Fibroblast of skin of back (primary cell): ENCODE measurements at places on chromosomes 1 and 21.
A peak's percentile ranks its signal among the peaks of the same experiment; 100 is the strongest.

- no peak for DNase-seq
These were observed 244.2 kb upstream of the HOOK1 start for GRCh38 chr1:59570524-59570923.

DNA sequence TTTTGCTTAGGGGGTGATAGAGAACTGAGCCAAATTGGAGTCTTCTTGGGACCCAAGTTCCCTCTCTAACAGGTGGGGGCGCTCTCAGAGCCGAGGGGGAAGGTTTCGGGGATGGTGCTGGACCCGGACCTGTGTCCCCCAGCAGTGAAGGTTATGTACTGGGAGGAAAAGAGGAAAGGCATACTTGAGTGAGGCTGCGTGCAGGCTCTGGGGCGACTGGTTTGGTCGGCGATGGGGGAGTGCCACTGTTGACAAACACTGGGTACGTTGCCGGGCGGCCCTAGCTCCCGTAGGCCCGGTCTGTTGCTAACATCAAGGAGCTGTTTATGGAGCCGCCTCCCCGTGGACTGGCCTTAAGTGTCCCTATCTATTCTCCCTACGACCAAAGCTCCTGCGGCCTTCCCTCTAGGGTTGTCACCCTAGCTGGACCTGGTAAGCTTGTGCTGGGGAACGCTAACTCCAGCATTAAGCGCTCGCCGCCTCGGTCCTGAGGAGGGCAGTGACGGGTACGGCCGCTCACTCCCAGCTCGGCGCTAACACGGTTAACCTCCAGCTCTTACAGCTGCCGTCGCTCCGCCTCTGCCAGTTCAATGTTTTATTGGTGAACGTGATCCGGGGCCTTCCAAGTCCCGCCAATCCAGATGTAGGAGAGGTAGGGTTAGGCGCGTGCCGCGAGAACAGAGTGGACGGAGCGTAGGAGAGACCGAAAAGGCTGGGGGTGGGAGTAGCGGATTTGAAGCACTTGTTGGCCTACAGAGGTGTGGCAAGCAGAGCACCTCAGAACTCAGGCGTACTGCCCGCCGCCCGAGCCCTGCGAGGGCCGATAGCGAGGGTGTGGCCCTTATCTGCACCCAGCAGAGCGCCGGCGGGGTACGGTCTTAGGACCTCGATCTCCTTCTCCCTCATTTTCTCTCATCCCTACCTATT is at the start of gene PPOX:
PPOX (plus strand) TSS at position 685 of the 927 bp plus-strand sequence. CDS start 422 bp downstream, outside the sequence.
- DNase-seq: peak; percentile 98

- no peak for DNase-seq
These were observed 40.6 kb downstream of the NVL start for GRCh38 chr1:224289396-224289795.

GRCh38 chr1:37765916-37766664 is 1.2 kb upstream of the EPHA10 start:
- no peak for DNase-seq

DNA sequence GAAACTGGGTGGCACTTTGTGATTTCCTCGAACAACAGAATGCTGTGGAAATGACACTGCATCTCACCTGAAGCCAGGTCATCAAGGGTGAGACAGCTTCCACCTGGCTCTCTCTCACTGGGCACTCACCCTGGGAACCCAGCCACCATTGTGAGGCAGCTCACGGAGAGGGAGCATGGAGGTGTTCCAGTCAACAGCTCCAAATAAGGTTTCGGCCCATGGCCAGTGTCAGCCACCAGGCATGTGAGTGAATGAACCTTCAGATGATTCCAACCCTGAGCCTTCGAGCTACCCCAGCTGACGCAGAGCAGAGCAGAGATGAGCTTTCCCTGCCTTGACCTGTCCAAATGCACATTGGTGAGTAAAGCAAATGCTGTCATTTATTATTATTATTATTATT is 58.1 kb downstream of the SYDE2 start:
- no peak for DNase-seq

GRCh38 chr1:181192316-181192715 is 103.8 kb downstream of the IER5 start:
- DNase-seq: no peak

DNA sequence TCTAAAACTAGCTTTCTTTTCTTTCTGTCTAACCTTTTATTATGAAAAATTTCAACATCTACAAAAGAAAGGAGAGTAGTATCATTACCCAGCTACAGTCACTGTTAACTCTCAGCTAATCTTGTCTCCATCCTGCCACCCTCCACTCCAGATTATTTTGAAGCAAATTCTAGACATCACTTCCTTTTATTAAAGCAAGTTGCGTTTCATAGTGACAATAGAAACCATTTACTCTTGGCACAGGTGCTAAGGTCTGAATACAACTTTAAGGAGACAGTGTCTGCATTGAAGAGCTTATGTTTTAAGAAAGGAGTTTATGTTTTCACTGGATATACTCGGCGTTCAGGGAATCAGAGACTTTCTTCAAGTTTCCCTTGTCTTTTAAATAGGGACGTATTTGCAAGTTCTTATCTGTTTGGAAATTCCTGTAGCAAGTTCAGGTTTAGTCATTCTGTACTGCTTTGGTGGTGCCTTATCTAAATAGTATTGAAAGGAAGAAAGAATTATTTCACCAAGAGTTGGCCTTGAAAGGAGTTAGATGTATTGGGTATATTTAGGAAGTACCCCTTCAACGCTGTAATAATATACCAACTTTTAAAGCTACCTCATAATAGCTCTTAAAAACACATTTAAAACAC is 42.7 kb downstream of the ITSN1 start:
- DNase-seq: no peak

GRCh38 chr1:33563699-33564098 is 91.3 kb downstream of the ZSCAN20 start:
- DNase-seq: no peak

DNA sequence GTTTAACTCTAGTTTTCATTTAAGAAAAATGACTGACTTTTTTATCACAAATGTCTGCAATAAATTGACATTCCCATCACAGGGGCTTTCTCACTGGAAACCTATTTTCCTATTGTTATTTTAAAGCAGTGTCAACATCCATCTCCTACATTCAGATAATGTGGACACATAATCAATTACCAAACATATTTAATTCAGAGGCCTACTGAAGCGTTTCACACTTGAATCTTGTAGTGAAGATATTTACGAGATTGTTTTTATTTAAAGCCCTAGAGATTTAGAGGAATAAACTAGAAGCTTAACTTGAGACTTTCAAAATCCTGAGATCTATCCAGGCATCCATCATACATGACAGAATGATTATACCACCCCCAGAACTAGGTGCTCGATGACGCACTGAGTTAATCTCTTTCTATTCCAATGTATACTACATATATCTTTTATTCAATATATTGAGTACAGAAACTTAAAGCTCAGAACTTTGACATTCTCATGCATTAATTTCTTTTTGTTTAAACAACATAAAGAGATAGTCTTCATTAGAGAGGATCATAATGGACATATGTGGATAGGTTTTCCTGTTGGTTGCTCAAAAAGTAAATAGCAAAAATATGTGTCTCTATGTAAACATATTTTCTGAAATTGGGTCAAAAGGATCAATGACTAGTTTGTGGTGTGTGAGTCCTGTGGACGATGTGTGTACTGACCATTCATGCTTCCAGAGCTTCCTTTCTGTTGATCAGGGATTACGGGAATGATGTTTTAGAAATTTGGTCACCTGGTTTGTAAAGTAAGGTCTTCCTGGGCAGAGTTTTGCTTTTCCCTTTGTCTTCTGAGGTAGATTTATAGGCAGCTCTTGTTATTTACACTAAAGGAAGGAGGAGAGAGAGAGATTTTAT is 171.5 kb upstream of the HMCN1 start:
- DNase-seq: no peak

GRCh38 chr1:40058453-40059337 is 18.2 kb downstream of the CAP1 start:
- no peak for DNase-seq

GRCh38 chr1:56418151-56418631 is 161.2 kb downstream of the PLPP3 start:
- no peak for DNase-seq

- peak; percentile 61 for DNase-seq
These were observed 488 bp downstream of the SLC35D1 start for GRCh38 chr1:67053535-67053784.

- DNase-seq: no peak
These were observed 381.1 kb upstream of the NCAM2 start for GRCh38 chr21:20617130-20617529.

DNA sequence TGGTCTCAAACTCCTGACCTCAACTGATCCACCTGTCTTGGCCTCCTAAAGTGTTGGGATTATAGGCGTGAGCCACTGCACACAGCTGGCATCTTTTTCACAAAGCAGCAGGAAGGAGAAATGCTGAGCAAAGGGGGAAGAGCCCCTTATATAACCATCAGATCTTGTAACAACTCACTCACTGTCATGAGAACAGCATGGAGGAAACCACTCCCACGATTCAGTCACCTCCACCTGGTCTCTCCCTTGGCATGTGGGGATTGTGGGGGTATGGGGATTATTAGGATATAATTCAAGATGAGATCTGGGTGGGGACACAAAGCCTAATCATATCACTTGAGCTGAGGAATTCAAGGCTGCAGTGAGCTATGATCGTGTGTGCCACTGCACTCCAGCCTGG is 3.0 kb upstream of the MFSD2A start:
- DNase-seq: no peak

DNA sequence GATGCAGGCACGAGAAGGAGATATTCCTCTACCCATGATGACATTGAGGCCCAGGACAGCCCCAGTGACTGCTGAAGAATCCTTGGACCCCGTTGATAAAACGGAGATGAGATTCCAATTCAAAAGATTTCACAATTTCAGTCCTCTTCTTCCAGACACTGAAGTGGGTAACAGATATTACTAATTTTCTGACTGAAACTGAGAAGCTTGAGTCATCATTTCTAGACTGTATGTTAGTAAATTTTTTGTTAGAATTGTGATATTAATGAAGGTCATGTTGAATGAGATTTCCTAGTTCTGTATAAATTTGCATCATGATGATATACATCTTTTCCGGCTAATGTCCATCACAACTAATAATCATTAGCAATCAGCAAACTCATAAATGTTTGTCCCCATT is 185.8 kb downstream of the CHRM3 start:
- no peak for DNase-seq

DNA sequence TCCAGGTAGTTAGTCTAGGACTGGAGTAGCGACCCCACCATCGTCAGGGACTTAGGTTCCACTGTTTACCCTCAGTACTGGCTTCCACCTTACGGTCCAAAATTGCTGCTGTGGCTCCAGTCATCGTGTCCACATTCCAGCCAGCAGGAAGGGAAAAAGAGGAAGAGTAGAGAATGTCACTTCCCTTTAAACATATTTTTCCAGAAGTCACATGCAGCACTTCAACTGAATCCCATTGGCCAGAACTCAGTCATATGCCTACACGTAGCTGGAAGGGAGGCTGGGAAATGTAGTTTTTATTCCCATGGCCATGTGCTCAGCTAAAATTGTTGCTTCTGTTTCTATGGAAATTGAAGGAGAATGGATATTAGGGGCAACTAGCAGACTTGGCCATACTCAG is 84.1 kb upstream of the SELENON start:
- DNase-seq: no peak

GRCh38 chr1:222928212-222928611 is 113.4 kb downstream of the DISP1 start:
- DNase-seq: peak; percentile 46

- DNase-seq: no peak
These were observed 44.2 kb upstream of the MARK1 start for GRCh38 chr1:220483700-220484099.

GRCh38 chr1:1990222-1990621 is 13.4 kb downstream of the CFAP74 start:
- DNase-seq: no peak

- DNase-seq: no peak
These were observed 344.2 kb downstream of the RGS7 start for GRCh38 chr1:241012708-241013340.

DNA sequence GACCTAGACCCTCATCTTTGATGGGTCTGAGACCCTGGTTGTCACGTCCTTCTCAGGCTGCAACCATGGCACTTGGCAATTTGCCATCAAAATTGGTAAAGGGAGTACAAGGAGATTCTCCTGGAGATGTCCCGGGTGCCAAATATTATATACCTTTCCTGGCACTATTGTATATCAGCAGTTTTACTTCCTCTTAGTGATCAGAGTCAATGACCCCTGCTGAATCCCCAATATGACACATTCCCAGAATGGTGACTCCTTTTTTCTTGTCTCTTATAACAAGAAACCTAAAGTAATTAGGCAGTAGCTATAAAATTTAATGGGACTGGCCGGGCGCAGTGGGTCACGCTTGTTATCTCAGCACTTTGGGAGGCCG is 39.6 kb upstream of the CDC42BPA start:
- no peak for DNase-seq

- no peak for DNase-seq
These were observed 87.1 kb upstream of the ACTRT2 start for GRCh38 chr1:2934156-2934540.

GRCh38 chr1:88655685-88656299 is 28.3 kb upstream of the PKN2 start:
- peak; percentile 30 for DNase-seq

DNA sequence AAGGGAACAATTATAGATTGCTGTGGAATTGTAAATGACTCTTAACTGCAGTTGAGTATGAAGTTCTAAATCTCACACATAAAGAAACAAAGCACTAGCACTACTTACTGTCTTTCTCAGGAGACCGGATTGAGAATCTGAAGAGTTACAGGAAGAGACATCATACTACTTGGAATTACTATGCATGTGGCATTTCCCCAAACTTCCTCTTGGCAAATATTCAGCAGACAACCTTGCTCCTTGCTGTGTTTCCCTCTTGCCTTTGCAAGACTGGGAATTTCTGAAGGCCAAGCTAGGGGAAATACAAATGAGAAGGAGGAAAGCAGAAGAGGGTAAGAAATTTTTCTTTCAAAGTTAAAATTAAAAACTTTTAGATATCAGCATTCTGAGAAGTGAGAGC is 173.6 kb upstream of the KCTD3 start:
- no peak for DNase-seq

GRCh38 chr1:43552059-43552742 is 21.5 kb downstream of the PTPRF start:
- no peak for DNase-seq

- DNase-seq: no peak
These were observed 6.2 kb downstream of the CFAP410 start for GRCh38 chr21:44332965-44333364.

DNA sequence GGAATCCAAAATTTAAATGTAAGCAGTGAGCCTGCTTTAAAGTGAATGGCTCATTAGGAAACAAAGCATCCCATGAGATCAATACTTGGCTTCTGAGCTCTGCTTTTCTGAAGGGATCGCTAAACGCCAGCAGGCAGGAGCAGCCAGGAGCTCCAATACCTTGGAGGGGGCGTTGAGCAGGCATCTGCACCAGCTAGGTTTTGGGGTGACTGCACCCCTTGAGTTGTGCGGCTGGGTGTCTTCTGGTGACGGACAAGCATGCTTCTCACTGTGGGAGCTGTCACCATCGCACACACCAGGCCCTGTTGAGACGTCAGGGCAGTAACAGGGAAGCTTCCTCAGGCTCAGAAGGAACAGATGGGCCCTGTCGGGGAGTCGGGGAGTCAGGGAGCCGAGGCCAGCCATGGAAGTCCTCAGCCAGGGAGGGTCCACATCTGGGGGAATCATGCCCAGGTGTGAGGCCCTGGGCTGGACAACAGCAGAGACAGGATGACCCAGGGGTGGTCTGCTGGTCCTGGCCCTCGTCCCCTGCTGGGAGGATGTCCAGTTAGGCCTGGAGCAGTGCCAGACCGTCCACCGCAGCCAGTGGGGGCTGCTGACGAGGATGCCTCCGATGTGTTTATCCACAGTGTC is 57.9 kb upstream of the ADARB1 start:
- no peak for DNase-seq

- no peak for DNase-seq
These were observed 14.4 kb downstream of the FHAD1 start for GRCh38 chr1:15261155-15262002.

GRCh38 chr1:32609180-32609579 is 41.2 kb downstream of the ZBTB8OS start:
- no peak for DNase-seq
